Renal cortex interstitium (tissue), 15 donors: ENCODE measurements at places on chromosomes 2 and 18.
A peak's percentile ranks its signal among the peaks of the same experiment; 100 is the strongest.

GRCh38 chr18:59842947-59843346, 56.8 kb upstream of the PMAIP1 start:
- DNase-seq, result no peak

GRCh38 chr2:9398881-9399780, 24.2 kb downstream of the ITGB1BP1 start:
- DNase-seq, result peak; percentile 55

- DNase-seq, result no peak
Measured at GRCh38 chr2:497770-498492, 179.3 kb downstream of the TMEM18 start.

DNA sequence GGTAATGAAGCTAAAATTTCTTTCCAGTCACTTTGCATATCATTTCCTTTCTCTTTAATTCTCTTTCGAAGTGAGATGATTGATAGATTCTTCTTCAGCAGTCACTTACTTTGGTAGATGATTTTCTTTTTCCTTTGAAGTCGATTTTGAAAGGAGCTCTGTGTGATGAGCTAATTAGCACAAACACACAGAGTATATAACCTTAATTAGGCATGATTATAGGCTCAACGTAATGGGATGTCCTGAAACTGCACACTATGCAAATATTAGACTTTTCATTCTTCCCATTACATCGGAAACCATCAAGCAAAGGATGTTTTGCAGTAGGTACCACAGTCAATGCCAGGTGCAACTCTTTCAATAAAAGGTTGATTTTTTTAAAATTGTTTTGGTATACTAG, 6.4 kb upstream of the CTLA4 start:
- DNase-seq, result no peak

DNA sequence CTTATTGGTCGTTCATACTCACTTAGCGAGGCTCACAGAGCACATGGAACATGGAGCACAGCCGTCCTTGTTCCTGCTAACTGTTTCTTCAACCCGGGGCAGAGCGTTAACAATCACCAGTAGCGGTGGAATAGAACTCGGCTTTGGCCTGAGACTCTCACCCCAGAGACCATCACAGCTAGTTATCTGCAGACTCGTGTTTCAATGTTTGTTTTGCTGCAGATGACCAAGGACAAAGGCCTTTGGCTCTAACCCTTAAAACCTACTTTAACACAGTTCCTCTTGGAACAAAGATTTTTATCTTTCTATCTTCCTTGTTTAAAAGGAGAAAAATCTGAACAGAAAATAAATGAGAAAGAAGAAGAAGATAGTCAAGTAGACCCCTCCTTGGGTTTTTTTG, 320.2 kb upstream of the UBE2E3 start:
- no peak for DNase-seq

- no peak for DNase-seq
Measured at GRCh38 chr2:11768946-11769345, 22.5 kb downstream of the LPIN1 start.

- DNase-seq, result no peak
Measured at GRCh38 chr2:188572592-188572991, 280.9 kb downstream of the GULP1 start.

GRCh38 chr18:23800902-23801301, 111.6 kb downstream of the LAMA3 start:
- DNase-seq, result no peak

DNA sequence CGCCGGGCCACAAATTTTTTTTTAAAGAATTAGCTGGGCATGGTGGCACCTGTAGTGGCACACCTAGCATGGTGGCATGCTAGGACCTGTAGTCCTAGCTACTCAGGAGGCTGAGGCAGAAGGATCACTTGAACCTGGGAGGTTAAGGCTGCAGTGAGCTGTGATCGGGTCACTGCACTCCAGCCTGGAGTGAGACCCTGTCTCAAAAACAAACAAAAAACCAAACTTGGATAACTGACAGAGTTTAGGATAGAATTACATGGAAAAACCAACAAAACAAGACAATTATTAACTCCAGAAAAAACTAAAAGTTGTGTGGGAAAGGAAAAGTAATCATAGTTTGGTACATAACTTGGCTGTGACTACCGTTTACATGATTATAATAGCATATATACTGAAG, 1.6 kb upstream of the CFLAR start:
- DNase-seq, result no peak

GRCh38 chr2:241898463-241899270, 29.1 kb downstream of the RTP5 start:
- no peak for DNase-seq

GRCh38 chr18:12036201-12036751, 55.0 kb downstream of the IMPA2 start:
- DNase-seq, result no peak

GRCh38 chr18:47606526-47606925, 323.9 kb downstream of the SMAD2 start:
- DNase-seq, result no peak

GRCh38 chr2:208541989-208542464, 135.4 kb downstream of the PTH2R start:
- DNase-seq, result no peak

- no peak for DNase-seq
Measured at GRCh38 chr2:110674620-110675555, 3.0 kb downstream of the BUB1 start.

DNA sequence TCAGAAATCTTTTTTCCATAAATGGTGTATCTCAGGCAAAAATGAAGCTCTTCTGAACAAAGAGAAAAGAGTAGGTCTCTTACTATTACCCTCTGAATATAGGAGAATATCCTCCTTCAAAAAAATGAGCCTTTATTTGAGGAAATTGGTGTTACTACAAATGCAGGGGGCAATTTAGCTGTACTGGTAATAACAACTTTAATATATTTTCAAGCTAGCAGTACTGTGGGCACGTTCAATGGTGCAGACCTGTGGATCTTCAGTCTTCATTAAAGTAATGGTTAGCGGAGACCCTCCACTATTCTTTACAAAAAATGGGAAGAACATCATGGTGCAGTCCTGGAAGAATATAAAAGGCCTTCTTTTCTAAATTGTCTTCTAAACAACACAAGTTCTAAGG, 661.3 kb downstream of the TMEM182 start:
- no peak for DNase-seq

GRCh38 chr2:119659601-119660342, 19.2 kb upstream of the TMEM177 start:
- no peak for DNase-seq

DNA sequence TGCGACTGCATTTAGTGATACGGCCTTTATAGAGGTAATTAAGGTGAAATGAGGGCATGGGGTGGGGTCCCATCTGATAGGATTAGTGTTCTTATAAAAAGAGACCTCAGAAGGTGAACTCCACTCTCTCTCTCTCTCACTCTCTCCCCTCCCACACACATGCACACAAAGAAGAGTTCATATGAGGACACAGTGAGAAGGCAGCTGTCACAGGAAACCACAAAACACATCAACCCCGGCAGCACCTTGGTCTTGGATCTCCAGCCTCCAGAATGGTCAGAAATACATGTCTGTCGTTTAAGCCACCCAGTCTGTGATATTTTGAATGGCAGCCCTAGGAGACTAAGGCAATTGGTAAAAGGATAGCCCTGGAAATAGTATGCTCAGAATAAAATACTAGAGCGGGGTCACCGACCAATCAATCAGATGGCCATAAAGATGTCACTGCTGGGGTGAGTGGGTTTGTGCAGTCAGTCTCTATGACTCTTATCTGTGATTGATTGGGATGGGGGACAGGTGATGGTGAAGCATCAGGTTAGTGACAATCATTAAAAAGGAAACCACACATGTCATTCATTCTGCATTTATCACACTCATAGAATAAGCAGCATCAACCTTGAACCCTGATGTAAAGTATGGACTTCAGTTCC, 118.9 kb upstream of the POU3F3 start:
- no peak for DNase-seq

DNA sequence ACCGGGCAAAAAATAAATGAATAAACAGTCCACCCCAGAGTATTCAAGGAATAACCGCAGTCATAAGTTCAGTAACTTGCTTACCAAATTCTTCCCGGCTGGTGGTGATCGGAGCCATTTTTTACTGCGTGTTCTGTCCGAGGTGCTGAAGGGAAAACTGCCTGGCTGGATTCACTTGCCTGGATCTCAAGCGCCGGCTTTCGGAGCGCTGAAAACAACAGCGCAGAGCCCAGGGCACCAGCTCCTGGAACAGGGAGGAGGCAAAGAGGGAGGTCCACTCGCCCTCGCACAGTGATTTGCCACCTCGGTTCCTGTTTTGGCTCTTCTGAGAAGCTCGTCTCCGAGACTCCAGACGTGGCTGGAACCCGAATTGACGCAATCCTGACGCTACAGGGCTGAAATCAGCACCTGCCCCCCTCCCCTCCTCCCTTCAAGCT, at the start of gene SYT4:
Gene SYT4, minus strand, starts transcription at position 327 of the 437 bp plus-strand sequence. Its CDS starts 209 bp downstream, at position 118.
- peak; percentile 75 for DNase-seq

- DNase-seq, result no peak
Measured at GRCh38 chr2:3956406-3956805, 253.0 kb downstream of the DCDC2C start.

DNA sequence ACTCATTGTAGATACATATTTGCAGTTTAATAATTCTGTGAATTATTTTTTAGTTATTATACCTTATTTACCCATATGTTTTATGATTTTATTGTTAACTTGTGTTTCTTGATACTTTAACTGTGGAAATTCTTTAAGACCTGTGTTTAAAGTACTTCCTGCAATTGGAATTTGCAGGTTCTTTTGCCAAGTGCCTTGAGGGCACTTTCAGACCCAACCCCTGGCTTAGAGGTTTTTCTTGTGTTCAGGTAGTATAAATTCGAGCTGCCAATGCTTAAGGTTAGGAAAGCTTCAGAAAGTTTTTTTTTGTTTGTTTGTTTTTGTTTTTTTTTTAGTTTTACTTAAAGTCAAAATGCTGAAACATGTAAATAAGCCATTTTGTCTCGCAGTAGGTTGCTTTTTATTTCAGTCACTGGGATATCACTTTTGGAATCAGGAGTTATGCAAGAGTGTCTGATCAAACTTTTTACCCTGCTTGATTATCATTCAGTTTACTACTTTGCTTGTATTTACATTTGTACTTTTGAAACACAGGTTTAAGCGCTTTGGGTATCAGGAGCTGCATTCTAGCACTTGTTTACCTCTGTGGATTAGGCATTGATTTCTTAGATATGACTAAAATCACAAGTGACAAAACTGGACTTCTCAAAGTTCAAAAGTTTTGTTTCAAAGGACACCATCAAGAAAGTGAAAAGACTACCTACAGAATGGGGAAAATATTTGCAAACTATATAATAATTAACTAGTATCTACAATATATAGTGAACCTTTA, 31.8 kb downstream of the TDRD15 start:
- no peak for DNase-seq

DNA sequence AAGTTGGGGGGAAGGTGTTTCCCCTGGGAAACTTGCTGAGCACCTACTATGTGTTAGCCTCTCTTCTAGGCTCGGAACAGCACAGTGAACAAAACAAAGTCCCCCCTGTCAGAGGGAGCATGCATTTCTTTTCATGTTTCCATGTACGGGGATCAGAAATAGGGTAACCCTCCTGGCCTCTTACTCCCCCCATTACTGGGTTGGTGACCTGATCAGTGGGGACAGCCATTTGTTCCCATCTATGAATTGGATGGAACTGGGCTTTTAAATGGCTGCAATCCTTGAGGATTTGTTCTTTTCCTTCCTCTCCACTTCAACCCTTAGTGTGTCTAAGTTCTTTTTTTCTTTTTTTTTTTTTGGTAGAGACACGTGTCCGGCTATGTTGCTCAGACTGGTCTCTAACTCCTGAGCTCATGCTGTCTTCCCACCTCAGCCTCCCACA, 13.7 kb downstream of the NCL start:
- DNase-seq, result no peak

GRCh38 chr2:83705146-83705545, 753.9 kb downstream of the SUCLG1 start:
- DNase-seq, result no peak

DNA sequence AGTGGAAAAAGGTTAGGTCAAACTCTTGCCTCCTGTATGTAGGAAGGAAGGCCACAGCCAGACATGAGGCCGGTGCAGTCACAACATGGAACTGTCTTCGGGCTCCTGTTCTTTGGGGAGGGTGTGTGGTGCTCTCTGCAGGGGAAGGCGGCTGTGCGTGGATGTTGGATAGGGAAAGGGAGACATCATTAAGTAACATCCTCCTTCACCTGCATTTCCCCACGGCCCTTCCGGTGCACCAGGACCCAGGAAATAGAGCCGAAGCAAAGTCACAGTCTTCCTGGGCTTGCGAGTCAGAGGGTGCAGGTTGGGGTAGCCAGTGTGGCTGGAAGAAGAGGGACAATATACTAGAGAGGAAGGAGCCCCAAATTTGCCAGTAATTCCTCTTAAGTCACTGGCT, 78.9 kb upstream of the SMAD7 start:
- no peak for DNase-seq

- DNase-seq, result no peak
Measured at GRCh38 chr18:41992703-41993102, 37.7 kb downstream of the PIK3C3 start.

DNA sequence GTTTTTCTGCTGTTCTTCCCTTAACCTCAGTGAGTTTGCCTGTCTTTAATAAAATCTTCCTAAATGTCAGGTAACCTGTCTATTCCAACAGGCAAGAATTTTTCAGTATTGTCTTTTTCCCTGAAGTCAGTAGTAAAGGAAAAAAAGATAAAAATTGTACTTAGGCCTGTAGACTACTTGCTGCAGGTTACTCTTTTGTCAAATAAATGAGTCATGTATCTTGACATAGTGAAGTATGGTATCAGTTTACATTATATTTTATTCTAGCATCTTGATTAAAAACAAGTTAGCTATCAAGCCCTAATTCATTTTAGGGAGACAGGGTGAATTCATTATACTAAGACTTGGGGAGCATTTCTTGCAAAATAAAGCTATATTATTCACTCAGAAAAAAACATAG, 59.8 kb downstream of the ITGA4 start:
- DNase-seq, result no peak

GRCh38 chr2:241726459-241726858, 8.0 kb upstream of the D2HGDH start:
- DNase-seq, result no peak
